ENCODE measurements at places on chromosomes 2 and 18.

DNA sequence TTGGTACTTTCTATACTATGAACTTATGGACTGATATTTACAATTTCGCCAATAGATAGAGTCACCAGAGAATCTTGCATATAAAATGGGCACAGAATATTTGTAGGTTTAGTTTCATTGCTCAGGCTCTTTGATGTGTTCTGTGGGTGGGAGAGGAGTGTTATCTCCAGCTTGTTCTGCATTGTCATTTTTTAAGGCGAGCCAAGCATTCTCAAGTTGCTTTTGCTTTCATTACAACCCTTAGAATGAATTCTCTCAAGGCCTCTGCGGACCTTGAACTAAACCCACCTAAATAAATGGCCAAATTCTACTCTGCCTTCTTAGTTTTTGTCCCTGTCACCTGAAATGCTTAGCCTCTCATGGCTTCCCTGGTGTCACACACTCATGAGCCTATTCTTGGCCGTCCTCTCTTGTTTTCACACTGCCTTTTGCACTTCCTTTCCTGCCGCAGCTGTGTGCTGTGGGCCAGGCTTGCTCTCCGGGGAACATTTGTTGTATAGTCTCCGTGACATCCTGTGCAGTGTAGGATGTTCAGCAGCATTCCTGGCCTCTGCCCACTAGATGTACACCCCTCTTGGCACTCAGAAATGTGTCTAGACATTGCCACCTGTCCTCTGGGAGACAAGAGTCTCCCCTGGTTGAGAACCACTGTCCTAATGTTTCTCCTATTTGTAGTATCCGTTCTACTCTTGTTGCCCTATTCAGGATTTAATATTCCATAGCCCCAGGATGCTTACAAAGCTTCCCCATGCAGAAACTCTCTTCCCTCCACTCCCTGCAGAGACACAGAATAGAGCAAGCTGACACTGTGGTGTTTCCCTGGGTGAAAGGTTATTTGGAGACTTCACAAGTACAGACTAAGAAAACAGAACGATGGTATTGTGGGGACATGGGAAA lies 255.6 kb downstream of the PTPRM start:
- DNase-seq = no peak

- DNase-seq = no peak
These were observed 46.2 kb upstream of the NEDD4L start for GRCh38 chr18:57997820-57998219.

DNA sequence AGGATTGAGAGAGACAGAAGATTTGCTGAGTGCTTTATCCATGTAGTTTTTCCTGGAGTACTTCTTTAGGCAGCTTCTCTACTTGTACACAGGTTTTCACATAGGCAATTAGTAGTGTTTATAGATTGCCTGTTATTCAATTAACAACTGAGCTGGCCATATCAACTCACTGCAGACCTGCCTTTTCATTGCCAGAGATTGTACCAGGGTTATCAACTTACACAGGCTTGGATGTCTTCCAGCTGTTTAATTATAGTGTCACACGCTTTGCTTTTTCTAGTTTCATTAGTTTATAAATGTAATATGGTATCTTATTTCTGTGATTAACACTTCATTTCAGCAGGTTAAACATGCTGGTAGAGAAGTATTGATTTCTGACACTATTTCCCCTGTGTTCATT lies 125.9 kb downstream of the GPD2 start:
- no peak for DNase-seq

DNA sequence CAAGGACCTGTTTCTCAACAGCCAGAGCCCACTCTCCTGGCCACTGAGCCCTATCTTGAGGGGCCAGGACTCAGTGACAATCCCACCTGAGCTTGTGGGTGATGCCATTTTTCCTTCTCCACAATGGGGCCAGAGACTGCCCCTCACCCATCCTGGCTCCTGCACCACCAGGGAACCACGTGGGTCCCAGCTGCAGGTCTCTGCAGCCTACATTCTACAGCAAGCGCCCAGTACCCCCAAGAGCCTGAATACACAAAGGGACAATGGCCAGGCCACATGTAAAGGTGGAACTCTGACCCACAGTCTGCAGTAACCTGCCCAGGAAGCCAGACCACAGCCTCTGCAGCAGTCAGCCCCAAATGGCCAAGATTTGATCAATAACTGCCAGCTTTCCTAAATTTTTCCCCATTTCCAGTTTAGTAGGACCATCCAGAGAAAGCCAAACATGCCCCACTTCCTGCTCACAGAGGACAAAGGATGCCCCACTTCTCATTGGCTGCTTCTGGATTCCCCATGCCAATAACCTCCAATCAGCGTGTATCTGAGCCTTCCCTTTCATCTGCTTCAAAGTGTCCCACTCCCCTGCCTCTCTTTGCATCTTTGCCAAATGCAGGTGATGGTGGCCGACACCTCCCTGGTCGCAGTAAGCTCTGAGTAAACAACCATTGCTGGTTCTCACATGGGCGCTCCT lies 19.1 kb downstream of the HS1BP3 start:
- no peak for DNase-seq

GRCh38 chr2:19710230-19710629 lies 191.6 kb downstream of the TTC32 start:
- no peak for DNase-seq

DNA sequence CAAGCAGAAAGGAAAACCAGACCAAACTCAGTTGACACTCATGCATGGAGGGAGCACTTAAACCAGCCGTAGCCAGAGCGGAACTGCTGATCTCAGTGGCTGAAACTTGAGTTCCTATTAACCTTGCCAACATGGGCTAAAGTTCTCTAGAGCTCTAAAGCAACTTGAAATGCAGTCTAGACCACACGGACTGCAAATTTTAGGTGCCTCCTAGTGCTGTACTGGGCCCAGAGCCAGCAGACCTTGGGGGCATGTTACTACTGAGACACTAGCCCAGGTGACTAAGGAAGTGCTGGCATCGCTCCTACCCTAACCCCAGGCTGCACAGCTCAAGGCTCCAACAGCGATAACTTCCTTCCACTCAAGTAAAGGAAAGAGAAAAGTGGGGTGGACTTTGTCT lies 236.5 kb downstream of the AKAIN1 start:
- DNase-seq = no peak

GRCh38 chr2:161161074-161161706 lies 962 bp downstream of the TANK start:
- DNase-seq = no peak

- DNase-seq = no peak
These were observed 5.6 kb downstream of the IDH1 start for GRCh38 chr2:208249296-208249695.

- DNase-seq = no peak
These were observed 110.9 kb downstream of the BCL2 start for GRCh38 chr18:63208676-63209075.

DNA sequence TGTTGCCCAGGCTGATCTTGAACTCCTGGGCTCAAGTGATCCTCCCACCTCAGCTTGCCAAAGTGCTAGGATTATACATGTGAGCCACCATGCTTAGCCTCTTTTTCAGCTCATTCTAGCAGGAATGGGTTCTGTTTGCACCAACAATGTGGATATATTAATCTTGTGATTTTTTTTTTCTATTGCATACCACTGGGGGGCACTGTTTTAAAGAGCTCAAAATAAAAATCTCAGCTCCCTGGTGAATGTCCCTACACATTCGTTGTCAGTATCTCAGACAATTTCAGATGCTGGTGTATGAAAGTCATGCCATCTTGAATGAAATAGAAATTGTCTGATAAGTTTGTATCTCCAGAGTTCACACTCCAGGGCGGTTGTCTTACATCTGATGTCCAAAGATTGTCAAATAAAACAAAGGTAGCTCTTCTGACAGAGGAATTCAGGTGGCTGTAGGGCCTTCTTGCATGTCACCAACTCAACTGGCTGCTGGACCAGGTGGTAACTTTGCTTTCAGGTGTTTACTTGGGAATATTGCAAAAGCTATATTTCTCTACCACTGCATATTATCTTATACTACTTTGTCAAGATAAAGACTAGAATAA lies 3.1 kb upstream of the MATN3 start:
- DNase-seq = no peak

DNA sequence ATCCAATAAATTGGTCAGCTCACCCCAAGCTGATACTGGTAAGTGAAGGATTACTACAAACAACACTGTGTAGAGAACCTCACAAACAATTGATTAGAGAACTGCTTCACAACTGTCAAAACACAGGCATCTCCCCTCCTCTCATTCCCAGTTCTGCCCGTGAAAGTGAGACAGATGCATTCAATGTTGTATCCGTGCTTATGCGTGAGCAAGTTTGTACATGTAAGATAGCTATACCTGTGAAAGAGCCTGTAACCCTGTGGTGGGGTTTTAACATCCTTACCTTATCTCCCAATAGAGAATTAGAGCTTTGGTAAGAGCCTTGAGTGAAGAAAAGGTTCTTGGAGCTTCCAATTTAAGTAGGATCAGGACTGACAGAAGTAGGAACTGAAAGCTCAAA lies 9.1 kb downstream of the MARCHF4 start:
- DNase-seq = no peak

DNA sequence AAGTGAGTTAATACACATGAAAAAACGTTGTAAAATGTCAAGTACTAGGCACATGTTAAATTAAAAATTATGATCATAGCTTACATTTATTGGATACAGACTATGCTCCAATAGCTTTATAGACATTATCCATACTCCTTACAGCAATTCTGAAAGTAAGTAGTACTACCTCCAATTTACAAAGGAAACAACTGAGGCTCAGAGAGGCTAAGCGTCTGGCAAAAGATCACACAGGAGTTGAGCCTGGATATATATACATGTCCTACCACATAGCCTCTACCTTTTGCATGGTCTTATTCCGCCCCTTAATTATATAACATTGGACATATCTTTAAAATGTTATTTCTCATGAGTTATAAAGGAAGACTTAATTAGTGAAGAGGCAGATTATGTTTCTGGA lies 127.3 kb downstream of the CSRNP3 start:
- no peak for DNase-seq

DNA sequence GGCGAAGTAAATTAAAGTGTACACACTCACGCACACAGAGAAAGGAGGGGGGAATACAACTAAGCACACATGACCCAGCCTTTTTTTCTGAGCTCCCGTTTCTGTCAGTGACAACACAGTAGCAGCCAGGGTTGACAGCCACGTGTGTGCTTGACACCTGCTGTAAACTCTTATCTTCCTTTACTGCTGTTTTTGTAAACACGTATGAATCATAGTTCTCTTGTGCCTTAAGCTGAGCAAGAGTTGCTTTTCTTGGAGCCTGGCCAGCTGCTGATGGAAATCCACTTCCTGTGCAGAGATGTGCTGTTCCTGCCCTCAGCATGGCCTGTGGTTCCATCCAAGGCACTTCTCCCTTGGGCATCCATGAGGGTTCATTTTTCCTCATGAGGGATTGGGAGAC lies 561.9 kb downstream of the GALR1 start:
- DNase-seq = no peak

DNA sequence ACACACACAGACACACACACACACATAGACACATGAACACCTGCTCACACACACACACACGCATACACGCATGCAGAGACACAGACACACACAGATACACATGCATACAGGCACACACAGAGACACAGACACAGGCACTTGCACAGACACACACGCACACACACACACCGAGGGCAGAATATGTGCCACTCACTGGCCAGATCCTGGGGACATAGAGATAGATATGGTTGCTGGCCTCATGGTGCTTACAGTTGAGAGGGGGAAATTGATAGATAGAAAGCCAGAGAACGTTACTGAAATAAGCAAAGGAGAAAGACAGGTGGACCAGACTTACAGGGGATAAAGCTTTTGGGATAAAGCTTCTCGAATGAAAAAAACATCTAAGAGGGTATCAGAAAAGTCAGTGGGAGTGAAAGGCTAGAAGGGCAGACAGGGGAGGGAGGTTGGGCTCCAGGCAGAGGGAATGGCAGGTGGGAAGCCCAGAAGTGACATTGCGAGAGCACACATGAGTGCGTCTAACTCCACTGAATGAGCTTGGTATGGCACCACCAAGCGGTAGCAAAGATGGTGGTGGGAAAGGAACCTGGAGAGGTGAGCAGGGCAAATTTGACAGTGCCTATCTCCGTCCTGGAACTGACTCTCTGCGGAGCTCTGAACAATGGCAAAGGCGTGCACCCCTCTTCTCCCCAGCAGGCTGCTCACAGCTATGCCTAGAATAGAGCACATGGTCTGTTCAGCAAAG lies 390.1 kb upstream of the TRIB2 start:
- DNase-seq = no peak
